Cerebellar nuclear complex (tissue), 1 donor: ENCODE measurements at places on chromosomes 1 and 21.

DNA sequence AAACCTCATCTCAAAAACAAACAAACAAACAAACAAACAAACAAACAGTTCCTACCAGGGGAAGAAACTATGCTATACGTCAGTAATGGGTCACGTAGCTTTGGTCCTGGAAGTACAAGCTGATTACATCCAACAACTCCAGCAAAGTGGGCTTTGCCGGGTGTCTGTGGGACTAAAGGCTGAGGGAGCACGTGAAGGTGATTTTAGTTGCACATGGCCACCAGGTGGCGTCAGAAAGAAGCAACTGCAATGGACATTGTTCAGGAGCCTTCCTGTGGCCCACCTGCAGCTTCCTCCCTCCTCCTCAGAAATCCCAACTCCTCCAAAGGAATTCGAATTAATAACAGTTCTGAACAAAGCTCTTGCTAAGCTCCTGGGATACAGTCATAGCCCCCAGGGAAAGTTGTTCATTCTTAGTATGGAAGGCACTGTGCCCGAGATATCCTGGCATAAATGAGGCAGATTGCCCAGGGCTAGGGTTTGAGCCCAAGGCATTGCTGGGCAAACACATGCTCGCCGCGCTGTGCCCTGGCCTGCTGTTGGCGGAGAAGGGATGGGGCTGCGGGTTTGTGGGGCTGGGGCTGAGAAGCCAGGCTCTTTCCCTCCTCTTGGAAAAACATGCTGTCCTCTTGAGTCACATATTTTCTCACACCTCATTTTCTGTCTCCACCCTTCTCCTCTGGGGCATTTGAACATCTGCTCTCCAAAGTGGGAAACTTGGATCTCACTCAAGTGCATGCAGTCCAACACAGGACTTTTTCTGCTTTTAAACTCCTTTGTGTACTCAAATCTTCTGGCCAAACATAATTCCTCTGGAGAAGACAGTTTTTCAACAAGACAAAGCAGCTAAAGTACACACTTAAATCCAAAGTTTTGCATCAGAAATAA lies 28.6 kb downstream of the AKNAD1 start:
- DNase-seq: no peak

- no peak for DNase-seq
These were observed 7.3 kb downstream of the SSU72 start for GRCh38 chr1:1567152-1567875.

GRCh38 chr1:59514061-59514909 lies 217.4 kb downstream of the FGGY start:
- DNase-seq: no peak

- DNase-seq: no peak
These were observed 54.3 kb upstream of the CD1D start for GRCh38 chr1:158126425-158126824.

- no peak for DNase-seq
These were observed 898 bp downstream of the C1orf174 start for GRCh38 chr1:3898994-3899753.

GRCh38 chr1:65178235-65178634 lies 30.2 kb downstream of the AK4 start:
- DNase-seq: no peak

DNA sequence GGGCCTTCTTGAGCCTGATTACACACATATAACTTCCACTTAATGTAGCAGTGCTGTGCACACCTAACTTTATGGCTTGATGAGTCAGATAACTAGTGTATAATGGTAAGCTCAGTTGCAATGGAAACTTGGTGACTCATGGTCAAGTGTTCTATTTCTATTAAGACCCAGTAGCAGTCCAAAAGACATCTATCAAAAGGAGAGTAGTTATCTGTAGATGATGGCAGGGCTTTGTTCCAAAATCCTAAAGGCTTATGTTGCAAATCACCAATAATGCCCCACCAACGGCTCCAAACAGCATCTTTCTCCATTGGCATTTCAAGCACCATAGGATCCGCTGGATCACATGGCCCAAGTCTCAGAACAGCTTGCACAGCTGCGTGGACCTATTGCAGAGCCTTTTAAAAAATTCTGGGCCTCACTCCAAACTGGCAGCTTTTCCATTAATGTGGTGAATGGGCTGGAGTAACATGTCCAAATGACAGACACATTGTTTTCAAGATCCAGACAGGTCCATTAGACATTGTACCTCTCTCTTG lies 566.8 kb upstream of the USP24 start:
- DNase-seq: no peak

- DNase-seq: no peak
These were observed 59.0 kb upstream of the FASLG start for GRCh38 chr1:172599912-172600311.

- no peak for DNase-seq
These were observed 58.0 kb downstream of the PGM1 start for GRCh38 chr1:63651161-63651701.

DNA sequence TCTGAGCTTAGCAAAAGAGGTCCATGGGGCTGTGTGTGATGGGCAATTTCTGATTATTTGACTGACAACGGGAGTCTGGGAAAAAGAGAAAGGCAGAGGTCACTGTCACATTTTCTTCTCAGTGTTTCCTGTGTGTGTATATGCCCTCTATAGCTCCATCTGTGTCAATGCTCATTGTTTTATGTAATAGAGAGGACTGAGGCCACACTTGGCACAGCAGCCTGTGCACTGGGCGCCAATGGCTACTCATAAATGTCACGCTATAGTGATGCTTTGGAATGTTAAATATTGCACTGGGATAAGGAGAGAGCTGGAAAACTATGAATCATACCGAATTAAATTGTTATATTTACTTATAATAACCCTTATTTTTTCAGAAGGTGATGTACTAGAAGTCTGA lies 365.4 kb downstream of the NEGR1 start:
- no peak for DNase-seq

DNA sequence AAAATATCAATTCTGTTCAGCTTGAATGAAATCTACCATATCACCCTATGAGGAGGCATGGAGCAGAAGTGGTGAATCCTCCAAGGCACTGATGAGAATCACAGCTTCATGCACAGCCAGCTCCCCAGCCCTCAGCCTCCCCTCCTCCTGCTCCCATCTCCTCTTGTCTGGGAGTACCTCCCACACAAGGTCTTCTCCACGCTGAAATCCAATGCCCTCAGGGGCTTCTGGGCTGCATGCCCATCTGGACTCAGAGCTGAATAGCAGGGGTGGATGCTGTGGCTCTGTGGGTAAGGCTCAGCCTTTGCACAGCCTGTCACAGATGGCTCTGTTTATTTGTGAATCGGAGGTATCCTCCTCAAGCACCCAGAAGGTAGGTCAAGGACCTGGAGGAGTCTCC lies 48.6 kb downstream of the KCNC4 start:
- DNase-seq: no peak

DNA sequence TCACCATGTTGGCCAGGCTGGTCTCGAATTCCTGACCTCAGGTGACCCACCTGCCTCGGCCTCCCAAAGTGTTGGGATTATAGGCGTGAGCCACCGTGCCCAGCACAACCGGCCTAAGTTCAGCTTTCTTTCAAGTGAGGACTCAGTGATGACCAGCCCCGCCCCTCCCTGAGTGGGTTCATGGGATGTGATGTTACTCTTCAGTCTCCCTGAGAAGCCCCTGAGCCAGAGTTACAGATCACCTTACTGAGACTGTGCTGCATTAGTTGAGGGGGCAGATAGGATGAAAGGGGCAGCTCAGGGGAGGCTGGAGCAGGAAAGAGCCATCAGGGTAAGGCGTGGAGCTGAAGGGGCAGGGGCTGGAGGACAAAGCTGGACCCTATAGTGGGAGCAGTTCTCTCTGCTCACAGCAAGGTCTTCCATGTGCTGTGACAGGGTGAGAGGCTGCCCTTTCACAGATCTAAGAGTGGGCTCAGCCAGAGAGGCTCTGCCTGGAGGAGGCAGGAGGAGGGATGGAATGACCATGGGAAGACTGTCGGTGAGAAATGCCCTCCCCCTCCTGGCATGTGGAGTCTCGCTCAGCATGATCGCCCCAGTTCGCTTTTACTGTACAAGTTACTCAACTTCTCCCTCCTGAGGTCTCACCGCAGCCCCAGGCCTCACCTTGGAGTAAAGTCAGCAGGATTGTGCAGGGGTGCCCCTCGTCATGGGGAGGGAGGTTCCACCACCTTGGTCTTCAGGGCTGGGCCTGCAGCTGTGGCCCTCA lies 13.4 kb downstream of the SH2D2A start:
- no peak for DNase-seq

DNA sequence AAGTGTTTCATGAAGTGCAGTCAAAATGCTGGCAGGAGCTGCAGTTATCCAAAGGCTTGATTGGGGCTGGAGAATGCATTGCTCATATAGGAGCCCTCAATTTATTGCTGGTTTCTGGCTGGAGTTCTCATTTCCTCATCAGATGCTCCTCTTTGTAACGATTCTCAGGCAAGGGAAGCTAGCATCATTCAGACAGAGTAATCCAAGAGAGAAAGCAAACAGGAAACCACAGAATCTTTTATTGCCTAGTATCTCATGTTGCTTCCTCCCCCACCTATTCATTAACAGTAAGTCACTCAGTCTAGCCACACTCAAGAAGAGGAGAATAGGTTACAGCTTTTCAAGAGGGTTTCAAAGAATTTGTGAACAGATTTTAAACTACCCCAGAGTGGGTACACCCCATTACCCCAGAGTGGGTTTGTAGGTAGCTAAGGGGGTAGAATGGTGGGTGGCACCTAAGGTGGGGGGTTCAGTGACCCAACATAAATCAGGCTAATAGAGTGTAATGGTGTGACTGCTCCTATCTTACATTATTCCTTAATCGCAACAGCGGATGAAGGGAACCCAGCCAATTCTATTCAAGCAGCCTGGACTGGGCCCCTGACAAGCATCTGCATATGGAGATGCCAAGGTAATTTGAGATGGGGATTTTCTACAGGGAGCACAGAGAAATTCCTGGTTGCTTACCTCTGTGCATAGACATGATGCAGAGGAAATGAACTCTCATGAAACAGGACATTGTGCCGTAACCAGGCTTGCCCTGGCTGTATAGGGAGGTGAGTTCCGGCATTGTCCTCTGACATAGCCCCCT lies 67.1 kb downstream of the KCNJ15 start:
- no peak for DNase-seq

GRCh38 chr21:34065027-34065426 lies 8.4 kb upstream of the MRPS6 start:
- no peak for DNase-seq

- DNase-seq: no peak
These were observed 71.7 kb downstream of the JAK1 start for GRCh38 chr1:64894438-64895196.

DNA sequence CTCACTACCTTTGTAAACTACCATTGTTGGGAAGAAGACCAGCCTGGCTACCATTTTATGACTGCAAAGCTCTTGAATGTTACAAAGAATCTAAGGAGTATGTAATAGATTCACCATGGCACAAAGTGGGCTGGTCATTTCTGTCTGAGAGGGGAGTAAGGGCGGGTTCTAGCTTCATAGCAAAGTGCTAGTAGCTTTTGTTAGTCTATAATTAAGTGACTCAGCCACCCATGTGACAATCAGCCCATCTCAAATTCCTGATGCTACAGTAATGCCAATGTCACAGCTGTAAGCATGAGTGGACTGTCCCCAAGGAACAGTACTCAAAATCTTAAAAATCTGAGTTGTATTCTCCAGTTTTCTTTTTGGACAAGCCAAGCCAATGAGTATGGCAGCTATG lies 15.4 kb upstream of the OTUD3 start:
- DNase-seq: no peak

- DNase-seq: no peak
These were observed 51.4 kb upstream of the RGL1 start for GRCh38 chr1:183753464-183753891.

DNA sequence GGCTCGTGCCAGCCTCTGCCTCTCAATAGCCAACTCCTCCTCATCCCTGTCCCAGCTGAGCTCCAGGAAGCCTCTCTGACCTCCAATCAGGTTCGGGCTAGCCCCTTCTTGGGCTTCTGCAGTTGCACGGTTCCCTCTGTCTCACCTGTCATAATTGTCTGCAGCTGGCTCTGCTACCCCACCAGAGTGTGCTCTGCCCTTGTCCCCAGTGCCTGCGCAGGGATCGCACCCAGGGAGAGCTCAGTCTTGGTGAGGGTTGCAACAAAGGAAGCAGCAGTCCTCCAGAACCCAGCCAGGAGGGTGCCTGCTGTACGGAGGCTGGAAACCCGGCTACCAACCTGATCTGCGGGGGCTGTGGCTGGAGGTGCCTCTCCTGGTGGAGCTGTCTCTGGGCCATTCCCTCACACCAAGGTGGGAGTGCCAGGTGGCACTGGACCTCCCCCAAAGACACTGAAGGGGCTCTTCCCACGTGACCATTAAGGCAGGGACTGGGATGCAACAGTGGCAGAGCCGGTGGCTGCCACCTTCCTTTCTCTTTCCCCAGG lies 63.5 kb upstream of the DMRTB1 start:
- DNase-seq: no peak

GRCh38 chr21:45264912-45265515 lies 22.7 kb downstream of the POFUT2 start:
- DNase-seq: no peak

GRCh38 chr1:50967416-50968157 lies 2.5 kb upstream of the CDKN2C start:
- no peak for DNase-seq

GRCh38 chr21:37658817-37659458 lies 257.3 kb downstream of the KCNJ6 start:
- no peak for DNase-seq

GRCh38 chr21:14879458-14879857 lies 185.3 kb downstream of the NRIP1 start:
- DNase-seq: no peak

- DNase-seq: no peak
These were observed 114.7 kb downstream of the NEK7 start for GRCh38 chr1:198271467-198271866.

- DNase-seq: no peak
These were observed 1.0 kb downstream of the PAX7 start for GRCh38 chr1:18631496-18632217.

DNA sequence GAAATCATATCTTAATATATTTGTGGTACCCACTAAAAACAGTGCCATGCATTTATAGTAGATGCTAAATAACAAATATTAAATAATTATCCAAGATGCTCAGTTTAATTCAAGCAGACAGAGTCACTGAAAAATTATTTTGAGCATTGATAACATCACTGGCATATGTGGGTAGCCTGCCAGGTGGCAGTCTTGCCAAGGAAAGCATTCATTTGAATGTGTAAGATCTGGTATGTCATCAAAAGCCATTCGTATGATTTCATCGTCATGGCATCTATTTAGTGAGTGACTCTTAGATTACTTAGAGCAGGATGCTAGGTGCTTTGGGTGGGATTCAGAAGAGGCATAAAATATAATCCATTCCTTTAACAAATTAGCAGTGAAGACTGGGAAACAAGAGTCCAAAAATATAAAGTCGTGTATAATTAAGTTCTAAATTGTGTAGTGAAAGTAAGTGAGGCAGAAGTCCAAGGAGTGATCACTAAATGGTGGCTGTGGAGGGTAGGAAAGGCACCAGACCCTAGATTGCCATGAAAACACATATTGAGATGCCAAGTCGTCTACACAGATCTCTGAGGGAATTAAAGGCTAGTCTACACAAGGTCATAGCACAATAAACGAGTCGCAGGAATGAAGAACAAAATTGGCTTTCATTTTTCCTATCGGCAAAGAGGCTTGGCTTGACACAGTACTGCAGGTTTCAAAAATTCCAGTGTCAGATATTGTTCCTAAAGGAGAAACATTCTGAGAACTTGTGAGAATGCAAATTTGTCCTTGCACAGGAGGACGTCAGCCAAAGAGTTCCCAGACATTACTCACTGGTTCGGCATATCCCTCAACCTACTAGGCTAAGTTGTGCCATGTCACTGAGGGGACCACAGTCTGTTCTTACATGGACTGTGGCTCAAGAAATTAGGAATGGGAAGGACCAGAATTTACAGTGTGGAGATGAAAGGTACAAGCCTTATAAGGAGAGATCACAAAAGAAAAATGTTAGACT lies 130.8 kb downstream of the LYPLAL1 start:
- no peak for DNase-seq

- no peak for DNase-seq
These were observed 87.5 kb upstream of the KIF26B start for GRCh38 chr1:245067257-245067656.
